ENCODE measurements at places on chromosomes 13 and 19.

GRCh38 chr19:10237702-10238101 is 6.6 kb upstream of the S1PR2 start:
- DNase-seq: no peak

- DNase-seq: no peak
These were observed 1244.5 kb downstream of the PCDH9 start for GRCh38 chr13:65985612-65986011.

GRCh38 chr13:97004096-97004876 is 10.0 kb upstream of the OXGR1 start:
- DNase-seq: no peak

- DNase-seq: no peak
These were observed 20.5 kb downstream of the NCAN start for GRCh38 chr19:19232261-19232721.

GRCh38 chr13:38262211-38262610 is 87.4 kb upstream of the UFM1 start:
- DNase-seq: no peak

DNA sequence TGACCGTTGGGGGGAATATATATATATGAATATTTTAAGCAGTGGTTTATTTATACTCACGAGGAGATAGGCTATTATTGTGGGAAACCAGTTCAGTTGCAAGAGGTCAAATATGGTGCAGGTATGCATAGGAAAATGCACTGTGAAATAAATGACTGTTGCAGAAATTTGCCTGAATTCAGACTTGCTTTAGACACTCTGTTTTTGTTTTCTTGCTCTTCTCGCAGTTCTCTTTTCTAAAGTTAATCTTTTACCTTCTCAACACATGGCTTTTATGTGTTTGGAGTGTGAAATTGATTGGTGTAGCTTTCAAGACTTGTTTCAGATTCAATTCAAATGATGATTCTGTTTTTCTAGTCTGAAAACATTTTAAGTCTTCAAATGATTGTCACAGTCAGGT is 109.7 kb downstream of the LRCH1 start:
- DNase-seq: no peak

GRCh38 chr13:60922576-60923231 is 492.9 kb downstream of the PCDH20 start:
- no peak for DNase-seq

DNA sequence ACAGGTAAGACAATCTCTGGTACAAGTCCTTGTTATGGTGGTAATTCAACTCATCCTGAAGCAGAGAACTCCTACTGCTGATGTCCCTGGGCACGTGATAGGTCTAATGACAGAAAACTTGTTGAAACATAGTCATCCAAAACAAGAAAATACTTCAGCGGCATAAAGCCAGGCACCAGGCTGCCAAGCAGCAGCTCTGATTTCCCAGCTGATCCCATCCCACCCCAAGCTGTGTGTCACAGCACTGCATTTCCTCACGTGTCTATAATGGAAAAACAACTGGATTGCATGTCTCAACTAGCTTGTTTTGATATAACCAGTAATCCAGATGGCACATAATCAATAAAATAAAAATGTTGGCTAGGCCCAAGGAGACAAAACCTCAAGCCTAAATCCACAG is 64.8 kb downstream of the MIPEP start:
- DNase-seq: no peak

Measured in activated CD4-positive, alpha-beta T cell treated with anti-CD3 and anti-CD28 coated beads, Interleukin-2, amount 50 U/mL, for 1 hour (primary cell).